ENCODE measurements at places on chromosomes 3 and 15.

GRCh38 chr15:29695489-29696167 is 126.6 kb downstream of the TJP1 start:
- DNase-seq: no peak
- H3K4me1 ChIP-seq: peaks cover 30% of the 10 kb centered on the region
- H3K36me3 ChIP-seq: peaks cover 21% of the 10 kb centered on the region
- no peak overlapping the region for H3K4me3 ChIP-seq
- no peak overlapping the region for H3K27ac ChIP-seq

DNA sequence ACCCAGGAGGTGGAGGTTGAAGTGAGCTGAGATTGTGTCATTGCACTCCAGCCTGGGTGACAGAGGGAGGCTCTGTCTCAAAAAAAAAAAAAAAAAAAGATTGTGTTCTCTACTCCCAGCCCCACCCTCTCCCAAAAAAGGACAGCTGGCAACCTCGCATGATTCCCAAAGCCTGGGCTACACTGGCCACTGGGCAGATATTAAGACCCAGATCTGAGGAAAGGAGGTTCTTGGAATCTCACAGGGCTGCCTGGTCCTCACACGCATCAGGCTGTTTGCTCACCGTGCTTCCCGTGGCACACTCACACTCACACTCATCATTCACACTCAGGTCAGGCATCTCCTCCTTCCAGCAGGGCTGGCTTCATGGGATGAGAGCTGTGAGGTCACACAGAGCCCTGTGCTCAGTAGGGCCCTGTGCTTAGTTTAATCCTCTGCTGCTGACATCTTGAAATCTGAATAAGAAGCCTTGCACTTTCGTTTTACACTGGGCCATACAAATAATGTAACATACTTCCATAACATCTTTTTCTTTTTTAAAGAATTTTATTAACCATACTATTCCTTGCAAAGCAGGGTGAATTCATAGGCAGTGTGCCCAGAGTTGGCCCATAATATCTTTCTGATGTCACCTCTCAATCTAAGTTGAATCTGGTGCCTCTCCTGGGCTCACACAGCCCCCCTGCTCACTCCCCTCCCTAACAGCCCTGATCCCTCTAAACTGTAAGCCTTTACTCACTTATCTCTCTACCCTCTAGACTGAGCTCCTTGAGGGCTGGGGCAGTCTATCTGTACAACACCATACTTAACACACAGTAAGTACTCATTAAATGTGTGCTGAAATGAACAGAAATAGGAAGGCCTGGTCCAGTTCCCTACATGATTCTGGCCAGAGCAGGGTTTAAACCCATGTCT is 50.2 kb upstream of the C15orf39 start:
- DNase-seq: no peak
- H3K4me3 ChIP-seq: no peak overlapping the region
- H3K4me1 ChIP-seq: peaks cover 11% of the 10 kb centered on the region
- H3K36me3 ChIP-seq: no peaks in the 10 kb centered on the region

DNA sequence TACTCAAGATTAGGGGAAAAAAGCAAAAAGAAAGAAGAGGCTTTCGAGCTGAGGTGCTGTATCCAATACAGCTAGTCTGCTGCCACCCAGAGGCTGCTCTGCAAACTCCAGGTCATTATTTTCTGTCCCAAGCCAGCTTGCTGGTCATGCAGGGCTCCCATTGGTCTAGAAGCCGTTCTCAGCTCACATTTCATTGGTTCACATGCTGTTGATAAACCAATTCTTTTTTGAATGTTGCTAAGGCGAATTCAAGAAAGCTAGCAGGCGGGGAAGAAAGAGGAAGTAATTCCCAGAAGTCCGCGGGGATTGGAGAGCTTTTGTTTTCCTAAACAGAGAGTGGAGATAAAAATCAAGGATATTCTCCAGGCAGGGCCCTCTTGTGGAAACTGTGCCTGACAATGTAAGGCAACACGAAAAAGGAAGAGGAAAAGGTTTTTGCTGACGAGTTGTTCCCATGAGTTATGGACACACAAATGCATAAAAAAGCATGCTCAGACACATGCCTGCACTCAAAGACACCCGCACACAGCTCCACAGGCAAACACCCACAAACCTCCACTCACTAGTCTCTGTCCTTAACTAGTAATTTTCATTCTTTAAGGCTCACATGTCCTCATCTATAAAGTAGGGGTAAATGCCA is 33.4 kb downstream of the FSTL1 start:
- peaks cover 7% of the 10 kb centered on the region for H3K4me1 ChIP-seq
- peak; percentile 76 for DNase-seq
- H3K27ac ChIP-seq: peak overlapping the region; percentile 54
- H3K36me3 ChIP-seq: peaks cover 22% of the 10 kb centered on the region
- no peak overlapping the region for H3K4me3 ChIP-seq

GRCh38 chr3:15342945-15343344 is 10.6 kb upstream of the SH3BP5 start:
- no peaks in the 10 kb centered on the region for H3K27me3 ChIP-seq
- no peak for DNase-seq
- H3K36me3 ChIP-seq: no peaks in the 10 kb centered on the region
- peaks cover 3% of the 10 kb centered on the region for H3K4me1 ChIP-seq
- no peak overlapping the region for H3K4me3 ChIP-seq

- H3K4me3 ChIP-seq: no peak overlapping the region
- no peaks in the 10 kb centered on the region for H3K4me1 ChIP-seq
- no peak for DNase-seq
- H3K36me3 ChIP-seq: no peaks in the 10 kb centered on the region
- H3K27ac ChIP-seq: no peak overlapping the region
Measured at GRCh38 chr15:63998489-63998888, 47.8 kb downstream of the DAPK2 start.

DNA sequence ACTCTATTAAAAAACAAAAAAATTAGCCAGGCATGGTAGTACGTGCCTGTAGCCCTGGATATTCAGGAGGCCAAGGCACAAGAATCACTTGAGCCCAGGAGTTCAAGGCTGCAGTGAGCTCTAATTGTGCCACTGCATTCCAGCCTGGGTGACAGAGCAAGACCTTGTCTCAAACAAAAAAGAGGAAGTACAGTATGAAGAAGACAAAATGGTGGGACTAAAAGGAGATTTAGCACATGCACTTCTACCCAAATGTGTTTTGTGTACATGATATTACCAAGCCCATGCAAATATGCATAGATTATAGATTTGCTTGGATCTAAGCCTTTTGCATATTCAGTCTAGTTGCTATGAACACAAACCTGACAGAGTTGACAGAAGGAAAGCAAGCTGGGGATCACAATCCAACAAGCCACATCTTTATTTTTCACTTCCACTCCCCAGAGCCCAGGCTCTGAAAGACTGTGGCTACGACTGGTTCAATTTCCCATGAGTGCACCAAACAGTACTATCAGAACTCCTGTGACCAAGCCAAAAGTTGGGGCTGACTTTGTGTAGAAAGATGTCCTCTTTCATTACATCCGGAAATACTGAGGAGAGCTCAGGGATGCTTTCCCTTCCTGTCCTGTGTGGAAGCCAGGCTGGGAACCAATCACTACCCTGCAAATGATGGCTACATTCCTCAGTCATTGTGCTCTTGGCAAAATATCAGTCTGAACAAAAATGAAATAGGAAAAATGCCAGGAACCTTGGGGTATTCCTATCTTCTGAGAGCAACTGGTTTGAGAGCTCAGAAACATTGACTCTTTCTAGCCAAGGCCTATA is 49.4 kb downstream of the TGM4 start:
- H3K27me3 ChIP-seq: no peaks in the 10 kb centered on the region
- peaks cover 38% of the 10 kb centered on the region for H3K36me3 ChIP-seq
- H3K4me1 ChIP-seq: no peaks in the 10 kb centered on the region
- H3K27ac ChIP-seq: no peak overlapping the region

DNA sequence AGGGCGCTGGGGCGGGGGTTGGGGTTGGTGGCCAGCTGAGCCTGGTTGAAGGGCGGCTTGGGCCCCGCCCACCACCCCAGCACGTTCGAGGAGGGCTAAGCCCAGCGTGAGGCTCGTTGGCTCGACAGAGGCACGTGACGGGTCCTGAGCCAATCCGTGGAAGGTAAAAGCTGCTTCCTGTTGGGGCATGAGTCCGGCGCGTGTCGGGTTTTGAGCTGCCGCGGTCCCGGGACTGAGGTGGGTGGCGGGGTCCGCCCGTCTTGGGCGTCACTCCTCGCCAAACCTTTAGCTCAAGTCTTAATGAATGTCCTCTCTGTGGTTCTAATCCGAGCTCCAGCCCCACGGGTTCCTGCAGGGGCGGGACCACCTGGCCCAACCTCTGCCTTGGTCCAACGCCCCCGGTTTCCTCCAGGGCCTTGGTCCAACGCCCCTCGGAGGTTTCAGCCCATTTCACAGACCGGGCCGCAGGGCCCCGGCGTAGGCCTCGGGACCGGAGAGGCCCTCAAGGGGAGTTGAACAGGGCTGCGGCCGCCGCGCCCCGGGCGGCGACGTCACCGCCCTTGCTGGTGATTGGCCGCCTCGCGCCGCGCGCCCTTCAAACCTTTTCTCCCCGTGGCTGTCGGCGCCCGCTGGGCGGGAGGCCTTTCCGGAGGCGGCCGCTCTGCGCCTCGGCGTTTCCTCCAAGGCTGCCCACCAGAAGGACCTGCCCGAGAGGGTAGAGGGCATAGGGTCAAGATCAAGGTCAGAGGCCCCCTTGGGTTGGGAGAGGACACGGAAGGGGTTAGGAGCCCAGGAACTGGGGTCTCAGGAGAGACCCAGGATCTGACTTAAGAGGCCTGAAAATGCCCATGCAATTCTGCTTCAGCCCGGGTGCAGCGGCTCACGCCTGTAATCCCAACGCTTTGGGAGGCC is at the start of gene RCCD1:
TSS of gene RCCD1 (plus strand) at position 173 of the 912 bp plus-strand sequence. CDS start 1,851 bp downstream, outside the sequence.
- DNase-seq: peak; percentile 99
- H3K36me3 ChIP-seq: peaks cover 43% of the 10 kb centered on the region
- H3K27ac ChIP-seq: peak within 1 kb of the TSS; percentile 76
- peaks cover 5% of the 10 kb centered on the region for H3K4me1 ChIP-seq
- H3K4me3 ChIP-seq: peak within 1 kb of the TSS; percentile 56
- H3K27me3 ChIP-seq: no peaks in the 10 kb centered on the region

DNA sequence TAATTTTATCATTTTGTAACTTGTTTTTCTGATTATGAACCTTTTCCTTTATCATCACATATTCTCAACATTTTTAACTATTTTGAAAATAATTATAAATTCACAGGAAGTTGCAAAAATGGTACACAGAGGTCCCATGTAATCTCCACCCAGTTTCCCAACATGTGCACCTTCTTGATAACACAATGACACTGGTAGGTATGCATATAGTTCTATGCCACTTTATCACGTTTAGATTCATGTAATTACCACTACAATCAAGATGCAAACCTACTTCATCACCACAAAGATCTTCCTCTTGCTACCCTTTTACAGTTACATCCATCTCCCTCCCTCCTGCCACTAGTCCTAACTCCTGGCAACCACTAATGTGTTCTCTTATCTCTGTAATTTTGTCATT is 413.9 kb downstream of the SHQ1 start:
- peaks cover 10% of the 10 kb centered on the region for H3K36me3 ChIP-seq
- H3K27me3 ChIP-seq: no peaks in the 10 kb centered on the region
- no peak overlapping the region for H3K27ac ChIP-seq
- H3K4me3 ChIP-seq: no peak overlapping the region
- no peak for DNase-seq

DNA sequence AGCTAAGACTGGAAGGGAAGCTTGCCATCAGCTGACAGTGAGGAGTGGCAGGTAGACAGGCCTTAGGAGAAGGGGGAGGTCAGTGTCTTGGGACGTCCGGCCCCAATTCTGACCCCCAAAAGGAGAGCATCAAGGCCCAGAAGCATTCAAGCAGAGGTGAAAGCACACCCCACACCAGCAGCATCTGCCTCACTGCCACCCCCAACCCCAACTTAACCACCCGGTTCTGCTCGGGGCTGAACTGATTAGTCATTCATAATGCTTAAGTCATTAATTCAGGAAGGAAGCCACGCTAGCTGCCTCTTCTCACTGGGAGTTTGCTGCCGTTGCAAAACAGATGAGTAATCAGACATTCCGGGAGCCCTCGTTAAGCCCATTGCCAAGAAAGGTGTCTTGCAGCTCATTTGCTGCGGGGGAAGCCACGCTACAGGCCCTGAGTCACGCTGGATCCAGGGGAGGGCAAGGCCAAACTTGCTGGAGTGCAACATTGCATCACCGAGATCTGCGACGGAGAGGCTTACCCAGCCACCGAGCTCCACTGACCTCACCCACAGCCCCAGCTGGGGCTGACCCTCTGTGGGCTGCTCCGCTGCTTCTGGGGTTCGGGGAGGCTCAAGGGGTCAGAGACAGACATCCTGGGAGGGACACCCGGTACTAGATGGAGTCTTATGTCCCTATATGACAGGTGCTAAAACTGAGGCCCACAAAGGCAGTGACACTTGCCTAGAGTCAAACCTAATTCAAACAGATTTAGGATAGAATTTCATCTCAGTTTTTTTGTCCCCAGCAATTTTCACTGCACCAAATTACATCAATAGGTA is 46.4 kb upstream of the HES1 start:
- peak overlapping the region; percentile 71 for H3K27ac ChIP-seq
- H3K4me3 ChIP-seq: no peak overlapping the region
- no peaks in the 10 kb centered on the region for H3K36me3 ChIP-seq
- H3K27me3 ChIP-seq: no peaks in the 10 kb centered on the region
- H3K4me1 ChIP-seq: peaks cover 29% of the 10 kb centered on the region

DNA sequence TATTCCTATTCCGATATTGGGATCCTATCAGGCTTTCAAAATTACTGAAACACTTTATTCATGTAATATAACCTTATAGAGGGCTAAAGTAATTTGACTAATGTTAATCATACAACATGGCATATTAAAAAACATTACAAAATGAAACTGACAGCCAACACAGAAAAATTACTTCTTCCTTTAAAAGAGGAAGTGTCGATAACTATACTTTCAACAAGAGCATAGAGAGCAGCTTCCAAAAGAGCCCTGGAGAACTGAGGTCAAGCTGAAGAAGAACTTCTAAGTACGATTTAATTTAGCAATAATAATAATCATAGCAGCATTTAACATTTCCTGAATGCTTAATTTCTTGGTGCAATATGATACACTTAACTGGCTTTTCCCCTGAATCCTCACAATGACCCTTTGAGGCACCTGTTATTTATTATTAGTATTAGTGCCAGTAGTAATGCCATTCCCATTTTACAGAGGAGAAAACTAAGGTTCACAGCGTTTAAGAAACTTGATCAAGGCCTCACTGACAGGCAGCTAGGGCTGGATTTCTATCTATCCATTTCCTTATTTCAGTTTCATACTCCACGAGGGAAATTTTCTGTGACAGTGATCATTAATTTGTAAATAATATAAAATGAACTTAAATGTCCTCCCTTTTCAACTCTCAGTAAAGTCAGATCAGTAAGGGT is 181.6 kb downstream of the CFAP20DC start:
- no peak for DNase-seq
- H3K36me3 ChIP-seq: no peaks in the 10 kb centered on the region
- no peak overlapping the region for H3K27ac ChIP-seq
- no peak overlapping the region for H3K4me3 ChIP-seq
- no peaks in the 10 kb centered on the region for H3K4me1 ChIP-seq

GRCh38 chr3:10596746-10597448 is 91.5 kb upstream of the ATP2B2 start:
- DNase-seq: no peak
- H3K27ac ChIP-seq: no peak overlapping the region
- H3K4me3 ChIP-seq: no peak overlapping the region
- no peaks in the 10 kb centered on the region for H3K4me1 ChIP-seq
- no peaks in the 10 kb centered on the region for H3K36me3 ChIP-seq

Measured in RWPE2 (cell line).